OCI-M1 (cell line): ENCODE measurements at places on chromosomes 16 and 17.

DNA sequence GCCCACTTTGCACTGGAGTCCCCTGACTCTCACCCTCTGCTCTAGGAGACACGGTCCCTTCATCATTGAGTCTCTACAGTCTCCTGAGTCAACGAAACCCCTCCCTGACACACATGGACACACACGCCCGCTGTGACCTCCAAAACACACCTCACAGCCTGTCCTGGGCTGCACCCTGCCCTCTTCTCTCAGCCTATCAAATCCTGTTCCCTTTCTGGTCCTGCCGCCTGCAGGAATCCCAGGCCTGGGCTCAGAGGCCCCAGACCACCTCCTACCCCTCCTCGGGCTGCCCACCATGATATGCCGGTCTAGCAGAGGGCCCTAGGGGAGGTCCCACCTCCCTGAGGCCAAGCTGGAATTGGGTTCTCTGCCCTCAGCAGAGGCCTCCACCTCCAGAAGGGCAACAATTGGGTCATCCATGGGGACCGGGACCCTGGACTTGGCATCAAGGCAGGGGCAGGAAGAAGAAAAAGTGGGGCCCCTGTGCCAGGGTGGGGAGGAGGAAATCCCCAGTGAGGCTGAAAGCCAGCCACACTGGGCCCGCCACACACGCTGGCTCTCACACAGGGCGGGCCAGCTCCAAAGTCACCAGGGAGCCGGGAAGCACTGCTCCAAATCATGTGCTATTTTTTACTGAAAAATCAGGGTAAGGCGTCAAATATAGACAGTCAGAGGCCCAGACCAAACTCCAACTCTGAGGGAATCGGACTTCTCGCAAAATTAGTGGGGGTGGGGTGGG lies 3.4 kb downstream of the PPP1R9B start:
- DNase-seq: no peak

DNA sequence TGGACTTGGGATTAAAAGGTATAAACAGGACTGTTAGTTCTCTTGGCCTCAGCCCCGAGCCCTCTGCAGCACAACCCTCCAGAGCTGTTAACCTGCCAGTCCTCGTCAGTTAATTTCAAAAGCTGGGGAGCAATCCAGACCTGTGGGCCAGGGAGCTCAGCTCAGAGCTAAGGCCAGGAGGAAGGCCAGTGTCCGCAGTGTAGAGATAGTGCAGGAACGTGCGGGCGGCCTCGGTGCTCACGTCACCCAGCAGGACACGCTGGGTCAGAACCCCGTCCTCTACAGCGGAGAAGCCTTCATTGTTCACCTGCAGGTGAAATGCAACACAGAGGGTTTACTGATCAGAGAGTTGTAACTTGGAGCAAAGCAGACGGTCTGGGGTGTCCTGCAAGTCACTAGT lies 15.4 kb upstream of the NLRC3 start:
- no peak for DNase-seq

DNA sequence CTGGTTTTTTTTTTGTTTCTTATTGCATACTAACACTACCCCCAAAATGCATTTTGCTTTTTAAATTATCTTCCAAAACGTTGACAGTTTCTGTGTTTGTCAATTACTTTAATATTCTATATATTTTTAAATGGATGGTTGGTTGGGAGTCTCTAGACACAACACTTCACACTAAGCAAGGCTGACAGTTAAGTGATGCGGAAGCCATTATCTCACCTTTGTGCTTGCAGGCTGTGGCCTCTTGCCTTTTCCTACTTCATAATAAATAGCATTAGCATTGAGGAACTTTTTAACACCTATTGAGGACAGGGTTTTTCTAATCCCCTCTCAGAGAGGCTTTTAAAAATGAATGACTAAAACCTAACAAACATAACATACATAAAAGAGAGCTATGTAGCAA lies 280.8 kb upstream of the TBX2 start:
- no peak for DNase-seq

DNA sequence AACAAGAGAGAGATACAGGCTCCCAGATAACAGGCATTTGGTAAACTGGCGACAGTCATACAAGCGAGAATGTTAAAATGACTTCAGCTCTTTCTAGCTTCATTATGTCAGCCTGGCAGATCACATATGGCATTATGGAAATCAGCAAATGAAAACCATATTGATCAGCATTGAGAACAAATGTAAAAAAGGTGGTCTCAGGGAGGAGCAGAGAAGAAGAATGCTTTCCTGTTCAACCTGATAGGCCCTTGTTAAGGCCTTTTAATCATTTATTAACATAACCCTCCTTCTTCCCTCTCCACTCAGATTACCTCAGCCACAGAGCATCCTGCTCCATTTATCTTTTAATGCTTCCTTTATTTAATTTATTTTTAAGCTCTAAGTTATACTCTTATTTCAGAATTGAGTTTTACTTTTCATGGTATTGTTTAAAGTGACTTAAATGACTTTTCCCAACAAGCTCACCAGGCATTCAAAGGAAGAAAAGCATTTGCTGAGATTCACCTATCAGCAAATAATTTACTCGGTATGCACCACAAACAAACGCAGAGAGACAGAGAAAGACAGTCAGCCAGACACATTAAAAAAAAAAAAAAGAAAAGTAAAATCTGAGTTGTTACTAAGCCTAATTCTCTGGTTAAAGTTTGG lies 243.9 kb upstream of the TBX2 start:
- DNase-seq: no peak

DNA sequence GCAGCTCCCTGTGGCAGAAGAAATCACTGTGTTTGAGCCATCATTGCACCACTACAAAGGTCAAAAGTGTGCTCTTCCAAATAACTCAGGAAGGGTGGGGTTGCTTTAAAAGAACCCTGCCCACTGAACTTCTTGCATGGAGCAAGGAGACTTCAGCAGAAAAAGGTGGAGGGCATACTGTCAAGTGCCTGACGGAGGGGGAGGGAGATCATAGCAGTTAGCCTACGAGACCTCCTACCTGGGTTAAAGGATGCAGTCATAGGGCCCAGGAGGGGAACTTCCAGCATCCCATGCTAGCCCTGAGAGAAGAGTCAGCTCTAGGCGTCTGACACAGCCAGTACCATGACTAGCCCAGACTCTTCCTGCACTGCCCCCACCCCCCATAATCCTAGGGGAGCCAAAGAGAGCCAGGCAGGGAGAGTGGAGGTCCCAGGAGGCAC lies 45.3 kb upstream of the MSI2 start:
- DNase-seq: no peak

- DNase-seq: peak; percentile 98
Observed at GRCh38 chr16:68079626-68080344, 5.4 kb upstream of the NFATC3 start.

DNA sequence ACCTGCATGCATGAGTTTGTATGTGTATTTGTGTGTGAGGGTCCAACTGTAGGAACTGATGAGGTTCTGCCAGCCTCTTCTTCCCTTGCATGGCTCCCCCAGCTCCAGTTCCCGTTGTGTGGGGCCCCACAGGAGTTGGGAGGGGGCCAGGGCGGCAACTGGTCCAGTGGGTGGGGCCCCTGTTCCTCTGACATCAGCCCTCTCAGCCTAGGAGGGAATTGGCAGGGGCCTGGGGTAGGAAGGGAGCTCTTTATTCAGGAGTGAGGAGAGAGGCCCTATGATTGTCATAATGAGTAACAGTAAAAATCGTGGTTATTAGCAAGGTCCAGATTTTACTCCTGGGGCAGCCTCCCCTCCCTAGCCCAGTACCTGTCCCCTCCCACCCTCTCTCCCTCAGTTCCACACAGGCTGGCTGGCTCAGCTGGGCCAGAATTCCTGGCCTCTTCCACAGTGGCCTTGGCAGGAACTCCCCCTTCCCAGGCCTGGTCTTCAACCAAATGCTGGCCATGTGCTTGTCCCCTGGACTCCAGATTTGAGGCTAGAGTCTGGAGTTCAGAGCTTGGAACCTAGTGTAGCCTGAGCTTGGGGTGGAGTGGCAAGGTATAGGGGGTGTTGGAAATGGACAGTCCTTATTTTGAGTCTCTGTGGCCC lies 18.9 kb downstream of the RARA start:
- DNase-seq: no peak

DNA sequence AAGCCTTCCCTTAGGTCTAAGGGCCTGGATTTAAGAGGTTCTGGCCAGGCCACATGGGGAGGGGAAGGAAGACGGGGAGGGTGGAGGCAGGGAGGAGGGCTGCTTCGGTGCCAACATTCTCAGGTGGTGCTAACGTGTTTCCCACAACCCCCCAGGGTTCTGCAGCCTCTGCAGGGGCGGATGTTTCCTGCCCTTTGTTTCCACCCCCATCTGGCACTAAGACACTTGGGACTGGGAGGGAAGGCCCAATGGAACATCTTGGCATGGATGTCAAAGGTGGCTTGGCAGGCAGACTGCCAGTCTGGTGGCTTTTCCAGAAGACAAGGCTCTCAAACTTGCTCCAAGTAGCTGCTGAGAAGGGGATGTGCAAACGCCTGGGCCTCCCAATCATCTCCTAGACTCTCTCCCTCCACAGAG lies 12.7 kb downstream of the HIC1 start:
- no peak for DNase-seq

GRCh38 chr17:22410136-22410535 lies 717.8 kb downstream of the KCNJ18 start:
- no peak for DNase-seq

- no peak for DNase-seq
Observed at GRCh38 chr16:85620374-85620773, 7.3 kb downstream of the GSE1 start.

GRCh38 chr16:27052007-27052406 lies 14.7 kb upstream of the C16orf82 start:
- DNase-seq: no peak

DNA sequence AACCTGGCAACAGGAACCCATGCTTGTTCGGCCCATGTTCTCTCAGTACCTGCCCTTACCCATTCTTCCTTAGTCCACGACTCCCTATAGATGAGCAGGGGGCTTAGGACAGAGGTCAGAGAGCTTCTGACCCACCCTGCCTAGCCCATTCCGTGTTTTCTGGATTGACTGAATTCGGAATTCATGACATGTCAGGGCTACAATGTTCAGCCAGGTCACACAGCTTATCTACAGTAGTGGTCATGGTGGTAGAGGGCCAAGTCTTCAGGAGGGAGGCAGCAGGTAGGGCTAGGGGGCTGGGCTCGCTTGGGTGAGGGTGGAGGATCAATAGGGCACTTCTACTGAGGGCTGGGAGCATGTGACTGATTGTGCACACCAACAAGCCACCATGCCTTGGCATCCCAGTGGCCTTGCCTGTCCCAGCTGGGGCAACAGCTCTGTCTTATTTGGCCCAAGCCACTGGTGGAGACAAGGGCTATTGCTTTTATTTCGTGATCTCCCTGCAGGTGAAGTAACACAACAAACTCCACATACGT lies 3.1 kb downstream of the HEXIM2 start:
- DNase-seq: no peak

- DNase-seq: no peak
Observed at GRCh38 chr17:32020943-32021614, 13.9 kb downstream of the LRRC37B start.
